ENCODE measurements at places on chromosomes 3 and 15.

GRCh38 chr3:194879991-194880939, 194.6 kb downstream of the FAM43A start:
- no peak for DNase-seq

DNA sequence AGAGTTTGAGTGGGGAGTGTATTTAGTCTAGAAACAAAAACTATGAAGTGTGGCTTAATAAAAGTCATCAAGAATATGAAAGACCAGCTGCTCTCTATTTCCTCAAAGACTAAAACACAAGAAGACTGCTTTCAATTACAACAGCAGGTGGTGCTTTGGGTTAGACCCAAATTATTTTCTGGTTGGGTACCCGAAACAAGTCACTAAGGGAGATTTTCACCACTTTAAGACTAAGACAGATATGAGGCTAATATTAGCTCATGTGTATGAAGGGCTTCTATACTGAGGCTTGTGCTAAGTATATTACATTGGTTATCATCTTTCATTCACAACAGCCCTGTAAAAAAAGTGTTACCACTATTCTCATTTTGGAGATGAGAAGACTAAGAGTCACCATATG, 43.1 kb downstream of the COL8A1 start:
- DNase-seq: no peak

GRCh38 chr15:89462198-89462912, 34.0 kb downstream of the RHCG start:
- DNase-seq: no peak

DNA sequence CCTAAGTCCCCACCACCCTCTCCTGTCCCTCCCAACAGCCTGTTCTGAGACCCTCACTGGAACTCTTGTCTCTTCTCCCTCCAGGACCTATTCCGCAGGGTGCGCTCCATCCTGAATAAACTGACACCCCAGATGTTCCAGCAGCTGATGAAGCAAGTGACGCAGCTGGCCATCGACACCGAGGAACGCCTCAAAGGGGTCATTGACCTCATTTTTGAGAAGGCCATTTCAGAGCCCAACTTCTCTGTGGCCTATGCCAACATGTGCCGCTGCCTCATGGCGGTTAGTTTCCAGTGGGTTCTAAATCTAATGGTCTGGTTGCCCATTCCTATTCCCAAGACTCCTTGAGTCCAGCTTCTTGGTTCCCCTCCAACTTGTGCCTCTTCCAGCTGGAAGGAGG, 9.3 kb downstream of the EIF4G1 start:
- no peak for DNase-seq

GRCh38 chr3:44036850-44037249, 204.8 kb upstream of the TOPAZ1 start:
- no peak for DNase-seq

- DNase-seq: no peak
These were observed 56.6 kb downstream of the P3H2 start for GRCh38 chr3:190064112-190064511.

DNA sequence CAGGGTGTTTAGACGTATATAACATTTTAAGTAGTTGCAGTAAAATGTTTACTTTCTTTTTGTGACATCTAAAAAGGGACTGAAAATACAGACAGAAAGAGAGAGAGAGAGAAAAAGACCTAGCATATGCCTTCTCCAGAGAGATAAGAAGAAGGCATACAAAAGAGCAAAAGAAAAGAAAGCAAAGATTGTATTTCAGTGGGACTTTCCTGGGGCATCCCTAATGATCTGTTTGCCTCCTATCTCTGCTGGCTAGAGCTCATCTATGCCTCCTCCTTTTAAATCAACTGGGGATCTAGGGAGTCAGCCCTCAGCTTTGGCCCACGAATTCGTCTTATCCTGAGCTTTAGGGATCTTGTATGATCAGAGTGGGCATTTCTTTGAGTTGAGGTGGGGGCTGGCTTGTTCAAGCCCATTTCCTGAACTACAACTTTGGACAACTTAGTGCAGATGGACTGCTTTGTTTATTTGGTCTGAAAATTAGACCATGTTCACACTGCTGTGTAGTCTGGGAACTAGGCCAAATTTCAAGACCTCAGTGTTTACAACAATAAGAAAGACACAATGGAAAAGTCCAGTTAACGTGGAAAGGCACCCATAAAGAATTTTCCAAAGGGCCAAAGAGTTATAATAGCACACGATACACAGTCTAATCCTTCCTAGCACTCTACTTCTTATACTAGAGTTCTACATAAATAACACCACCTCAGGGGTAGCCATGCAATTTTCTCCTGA, 61.0 kb downstream of the ATP8B4 start:
- DNase-seq: no peak

GRCh38 chr3:42120866-42121265, 29.7 kb downstream of the TRAK1 start:
- DNase-seq: no peak

GRCh38 chr3:130854208-130854864, 39.5 kb upstream of the ATP2C1 start:
- no peak for DNase-seq

DNA sequence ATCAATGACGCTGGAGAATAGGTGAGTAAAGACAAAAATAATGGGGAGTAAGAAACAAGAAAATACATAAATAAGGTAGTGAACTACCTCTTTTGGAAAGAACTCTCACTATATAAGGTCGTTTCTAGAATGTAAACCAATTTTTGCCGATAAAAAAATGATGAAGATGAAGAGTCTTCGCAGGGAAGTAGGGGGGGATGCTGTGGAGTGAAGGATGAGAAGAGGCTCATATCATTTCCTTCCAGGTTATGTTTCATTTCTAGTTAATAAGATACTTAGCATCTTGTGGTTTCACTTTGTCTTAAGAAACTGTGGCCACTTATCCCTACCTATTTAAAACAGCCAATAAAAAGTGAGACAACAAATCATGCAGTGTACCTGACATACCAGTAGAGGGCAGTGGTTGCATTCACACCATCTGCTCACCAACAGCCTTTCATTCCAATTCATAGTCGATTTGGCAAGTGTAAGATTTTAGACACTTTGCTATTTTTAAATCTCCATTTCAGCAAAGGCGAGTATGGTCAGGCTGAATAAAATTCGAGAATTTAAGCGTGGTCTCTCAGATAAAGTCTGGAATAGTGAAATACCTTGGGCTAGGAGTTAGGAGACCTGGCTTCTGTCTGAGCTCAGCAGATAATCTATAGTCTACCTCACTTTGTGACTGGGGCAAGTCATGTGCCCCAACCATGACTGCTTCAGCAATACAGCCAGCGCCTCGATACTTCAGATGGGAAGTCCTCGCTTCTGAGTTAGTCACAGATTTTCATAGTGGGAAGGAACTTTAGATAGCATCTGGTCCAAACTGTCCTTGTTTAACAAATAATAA, 28.9 kb upstream of the ICE2 start:
- peak; percentile 20 for DNase-seq

GRCh38 chr15:98043160-98044014, 82.9 kb downstream of the ARRDC4 start:
- no peak for DNase-seq

- no peak for DNase-seq
These were observed 4.6 kb upstream of the CIDEC start for GRCh38 chr3:9884555-9885165.

- DNase-seq: no peak
These were observed 12.7 kb downstream of the ZBTB38 start for GRCh38 chr3:141380987-141381386.

GRCh38 chr15:51229907-51230330, 108.5 kb downstream of the CYP19A1 start:
- DNase-seq: no peak

GRCh38 chr15:89378296-89379151, 43.9 kb upstream of the POLG start:
- no peak for DNase-seq

- DNase-seq: no peak
These were observed 105.2 kb downstream of the DAPK2 start for GRCh38 chr15:63940966-63941620.

DNA sequence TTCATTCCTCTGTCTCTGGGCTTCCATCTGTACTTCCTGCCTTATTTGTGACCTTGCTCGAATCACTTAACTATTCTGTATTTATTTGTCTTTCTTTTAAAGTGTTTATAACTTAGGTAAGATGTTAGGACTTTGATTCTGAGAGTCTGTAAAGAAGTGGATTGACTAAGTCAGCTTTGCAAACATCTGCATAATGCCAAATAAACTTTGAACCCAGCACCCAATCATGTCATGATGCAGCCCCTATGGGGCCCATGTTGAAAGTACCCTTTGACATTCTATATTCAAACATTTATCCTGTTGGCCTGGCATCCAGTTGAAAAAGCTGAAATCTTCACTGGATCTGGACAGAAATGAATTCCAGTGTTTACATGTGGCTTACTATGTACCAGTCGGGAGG, 3.8 kb upstream of the MYRIP start:
- no peak for DNase-seq

DNA sequence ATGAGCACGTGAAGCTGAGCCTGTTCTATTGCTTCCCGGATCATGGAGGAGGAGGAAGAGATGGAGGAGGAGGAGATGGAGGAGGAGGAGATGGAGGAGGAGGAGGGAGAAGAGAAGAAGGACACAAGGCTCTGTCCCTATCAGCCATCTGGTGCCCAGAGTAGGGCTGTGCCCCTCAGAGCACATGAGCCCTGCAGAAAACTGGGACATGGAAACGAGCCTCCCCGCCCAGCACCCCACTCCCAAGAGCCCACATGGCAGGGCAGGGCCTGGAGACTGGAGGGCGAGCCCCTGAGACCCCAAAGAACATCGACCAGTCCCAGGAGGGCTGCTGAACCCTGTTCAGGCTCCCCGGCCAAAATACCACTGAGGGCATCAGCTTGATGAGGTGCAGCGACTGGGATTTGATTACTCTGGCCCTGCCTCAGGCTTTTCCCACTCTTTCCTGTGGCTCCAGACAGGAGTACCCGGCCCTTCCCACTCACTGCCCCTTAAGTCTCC, 285.6 kb downstream of the UACA start:
- no peak for DNase-seq

DNA sequence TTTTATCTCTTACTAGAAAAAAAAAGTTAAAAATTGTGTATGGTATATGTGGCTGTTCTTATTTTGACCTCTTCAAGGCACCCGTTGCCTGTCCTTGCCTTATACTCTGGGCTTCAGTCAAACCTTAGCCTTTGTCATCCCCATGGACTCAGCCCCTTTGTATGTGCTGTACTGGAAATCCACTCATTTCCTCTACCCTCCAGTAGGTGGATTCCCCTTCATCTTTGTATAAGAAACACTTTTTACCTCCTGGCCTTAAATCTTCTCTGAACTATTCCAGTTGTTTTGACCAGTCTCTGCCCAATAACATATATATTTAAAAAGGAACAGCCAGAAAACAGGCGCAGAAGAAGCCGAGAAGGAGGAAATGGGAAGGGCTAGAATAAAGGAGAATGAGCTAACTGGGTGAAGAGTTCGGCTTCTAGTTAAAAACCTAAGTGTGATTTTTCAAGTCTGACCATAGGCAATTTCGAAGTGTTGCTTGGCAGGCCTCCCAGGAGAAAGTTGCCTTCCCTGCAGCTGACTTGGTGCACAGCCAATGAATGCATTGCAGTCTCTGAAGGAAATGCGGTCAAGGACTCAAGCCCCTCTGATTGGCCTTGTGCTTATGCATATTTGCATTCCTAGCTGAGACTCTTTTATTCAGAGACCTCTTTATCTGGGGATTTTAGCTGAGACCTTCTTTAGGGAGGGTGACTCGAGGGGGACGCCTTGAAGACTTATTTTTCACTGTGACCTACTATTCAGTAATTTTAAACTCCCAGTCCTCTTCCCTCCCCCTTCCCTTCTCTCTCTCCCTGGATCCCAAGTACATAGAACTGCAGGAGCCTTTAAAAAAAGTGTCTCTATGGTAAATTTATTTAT, 277.4 kb downstream of the ROBO1 start:
- no peak for DNase-seq

DNA sequence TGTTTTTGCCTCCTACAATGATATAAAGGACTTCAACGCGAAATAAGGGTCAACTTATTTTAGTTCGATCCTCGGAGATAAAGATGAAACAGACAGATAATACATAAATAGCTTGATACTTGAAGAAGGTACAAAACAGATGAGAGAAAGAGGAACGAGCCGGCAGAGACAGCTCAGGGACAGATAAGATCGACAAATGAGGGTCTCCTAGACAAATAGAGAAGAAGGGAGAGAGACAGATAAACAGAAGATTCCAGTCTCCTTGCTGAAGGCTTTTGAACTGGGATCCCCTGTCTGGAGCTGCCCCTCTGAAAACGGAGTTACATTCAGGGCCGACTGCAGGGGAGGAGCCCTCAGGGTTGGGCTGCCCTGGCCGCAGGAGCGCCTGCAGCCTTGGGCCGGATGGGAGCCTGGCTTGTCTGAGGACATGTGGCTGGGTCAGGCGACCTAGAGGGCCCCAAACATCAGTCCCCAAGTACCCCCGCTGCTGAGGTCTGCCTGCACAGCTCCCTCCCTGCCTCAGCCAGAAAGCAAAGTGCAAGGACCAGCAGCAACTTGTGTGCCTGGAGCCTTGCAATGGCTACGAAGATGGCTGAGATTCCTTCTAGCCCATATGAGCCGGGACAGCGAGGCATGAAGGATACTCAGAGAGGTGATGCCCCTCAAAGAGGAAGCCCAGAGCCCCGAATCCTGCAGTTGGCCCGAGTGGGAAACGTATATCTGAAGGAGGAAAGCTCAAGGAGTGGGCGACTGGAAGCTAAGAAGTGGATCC, 926 bp upstream of the SKOR1 start:
- no peak for DNase-seq

DNA sequence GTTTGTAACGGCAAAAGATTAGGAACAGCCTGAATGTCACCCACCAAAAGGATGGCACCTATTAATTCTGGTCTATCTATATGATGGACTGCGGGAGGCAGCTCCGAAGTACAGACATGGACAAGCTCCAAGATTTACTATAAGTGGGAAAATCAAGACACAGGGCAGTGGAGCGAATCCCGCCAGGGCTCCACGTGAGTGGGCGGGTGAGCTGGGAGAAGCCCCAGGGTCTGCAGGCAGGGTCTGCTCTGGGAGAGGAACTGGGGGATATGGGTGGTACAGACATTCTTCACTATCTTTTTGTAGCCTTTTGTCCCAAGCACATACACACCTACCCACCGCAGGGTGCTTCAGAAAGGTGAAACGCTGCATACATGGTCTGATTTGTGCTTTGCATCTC, 38.2 kb upstream of the SPTBN5 start:
- no peak for DNase-seq

DNA sequence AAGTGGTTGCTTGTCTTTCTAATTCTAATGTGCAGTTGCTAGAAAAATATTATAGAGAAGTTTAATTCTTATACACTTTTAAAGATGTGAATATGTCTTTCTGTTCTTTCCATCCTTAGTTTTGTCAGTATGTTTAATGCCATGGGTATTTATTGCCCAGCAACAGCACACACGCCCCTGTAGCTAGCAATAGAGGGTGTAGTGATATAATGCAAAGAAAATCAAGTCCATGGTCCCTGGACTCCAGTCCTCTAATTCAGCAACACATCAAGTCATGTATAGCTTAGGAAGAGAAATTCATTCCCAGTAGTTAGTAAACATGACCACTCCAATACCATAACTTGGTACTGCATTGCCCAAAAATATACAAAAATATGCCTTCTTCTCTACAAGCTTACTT, 292.4 kb upstream of the NR2F2 start:
- no peak for DNase-seq

Measured in stimulated activated CD4-positive, alpha-beta T cell treated with anti-CD3 and anti-CD28 coated beads, Interleukin-12 subunit alpha, Interleukin-12 subunit beta, amount 100 ng/mL, for 24 hours (primary cell).